ENCODE measurements at places on chromosomes 7 and 10. TPM values are rescaled to one million over a fixed set of nuclear protein-coding genes. Genes with fewer than 3 reads are reported as not detected.

- H3K27ac ChIP-seq: peak overlapping the region; percentile 76
- peaks cover 6% of the 10 kb centered on the region for H3K36me3 ChIP-seq
- H3K4me3 ChIP-seq: peak overlapping the region; percentile 87
- no peak for DNase-seq
- peaks cover 24% of the 10 kb centered on the region for H3K4me1 ChIP-seq
Measured at GRCh38 chr7:90597563-90598253, 1.6 kb downstream of the CDK14 start.

DNA sequence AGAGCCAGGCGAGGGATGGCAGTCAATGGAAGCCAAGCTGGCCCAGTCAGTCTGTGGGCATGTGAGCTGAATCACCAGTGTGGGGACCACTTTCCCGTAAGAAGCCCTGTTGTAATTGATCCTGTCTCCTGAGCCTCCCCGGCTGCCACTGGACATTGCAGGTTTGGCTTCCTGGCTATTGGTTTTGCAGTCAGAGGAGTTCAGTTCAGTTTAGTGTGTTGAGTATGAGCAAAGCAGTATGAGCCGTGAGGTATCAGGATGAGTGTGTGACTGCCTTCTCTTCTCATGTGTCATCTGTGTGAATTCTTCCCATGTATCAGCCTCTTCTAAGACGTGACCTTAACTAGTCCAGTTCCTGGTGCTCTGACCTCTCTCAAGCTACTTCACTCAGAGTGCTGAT lies 227.4 kb downstream of the PRKG1 start:
- no peaks in the 10 kb centered on the region for H3K36me3 ChIP-seq
- H3K27ac ChIP-seq: no peak overlapping the region
- DNase-seq: no peak
- no peak overlapping the region for H3K4me3 ChIP-seq
- H3K27me3 ChIP-seq: no peaks in the 10 kb centered on the region
- H3K4me1 ChIP-seq: no peaks in the 10 kb centered on the region

GRCh38 chr7:128081351-128081750 lies 50.1 kb upstream of the LRRC4 start:
- H3K4me3 ChIP-seq: no peak overlapping the region
- H3K36me3 ChIP-seq: peaks cover 54% of the 10 kb centered on the region
- no peaks in the 10 kb centered on the region for H3K4me1 ChIP-seq
- no peak overlapping the region for H3K27ac ChIP-seq

DNA sequence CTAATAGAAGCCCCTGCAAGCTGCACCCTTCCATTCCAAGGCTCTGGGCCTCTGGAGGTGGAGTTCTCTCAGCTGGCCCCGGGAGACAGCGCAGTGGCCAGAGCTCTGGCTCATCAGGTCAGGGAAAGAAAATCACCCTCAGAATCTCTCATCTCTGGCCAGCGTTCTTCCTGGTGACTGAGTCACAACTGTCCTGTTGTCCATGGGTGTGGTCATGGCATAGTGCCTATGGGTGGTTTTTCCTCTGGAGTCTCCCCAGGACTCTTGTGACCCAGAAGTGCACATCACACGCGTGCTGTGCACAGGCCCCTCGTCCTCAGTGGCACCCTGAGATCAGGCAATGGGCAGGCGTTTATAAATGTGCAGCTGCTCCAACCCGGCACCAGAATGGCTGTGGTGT lies 27.4 kb upstream of the FXYD4 start:
- no peaks in the 10 kb centered on the region for H3K4me1 ChIP-seq
- no peak overlapping the region for H3K27ac ChIP-seq
- H3K4me3 ChIP-seq: no peak overlapping the region
- no peaks in the 10 kb centered on the region for H3K36me3 ChIP-seq

SPDYE2 gene
- total RNA-seq: not detected
